ENCODE measurements at places on chromosomes 4 and X. TPM values are rescaled to one million over a fixed set of nuclear protein-coding genes. Genes with fewer than 3 reads are reported as not detected.

ANXA10 gene
- total RNA-seq, result not detected

AFP gene
- not detected for total RNA-seq

GYG2 gene
- total RNA-seq, result 3.7 TPM

TIMP1 gene
- total RNA-seq, result 96.9 TPM

NLGN3 gene
- 0.94 TPM for total RNA-seq

PAGE4 gene
- not detected for total RNA-seq

GALNTL6 gene
- 0.27 TPM for total RNA-seq

UVSSA gene
- total RNA-seq, result 39.9 TPM

SPARCL1 gene
- total RNA-seq, result 544 TPM

CXCL11 gene
- total RNA-seq, result not detected

HSD17B13 gene
- 1.8 TPM for total RNA-seq

PASD1 gene
- not detected for total RNA-seq

BEND4 gene
- total RNA-seq, result 0.14 TPM

KLF8 gene
- total RNA-seq, result 3.0 TPM

FGF5 gene
- total RNA-seq, result not detected

CCSER1 gene
- 32.4 TPM for total RNA-seq

IL13RA2 gene
- not detected for total RNA-seq

NDUFC1 gene
- total RNA-seq, result 68.0 TPM

MAGEA8 gene
- not detected for total RNA-seq

ANAPC10 gene
- 13.5 TPM for total RNA-seq

PABPC1L2B gene
- 0.25 TPM for total RNA-seq

MAGEA4 gene
- not detected for total RNA-seq

PLP1 gene
- total RNA-seq, result 4.9 TPM

HMGN5 gene
- 4.1 TPM for total RNA-seq

CYSLTR1 gene
- total RNA-seq, result 1.2 TPM

PUDP gene
- 32.3 TPM for total RNA-seq

TECRL gene
- total RNA-seq, result not detected

FGA gene
- total RNA-seq, result not detected

ARMCX2 gene
- 4.4 TPM for total RNA-seq

TMEM175 gene
- total RNA-seq, result 39.0 TPM

YIPF7 gene
- not detected for total RNA-seq

NKX3-2 gene
- total RNA-seq, result 0.61 TPM

UPF3B gene
- total RNA-seq, result 8.8 TPM

CT83 gene
- not detected for total RNA-seq

Data from mucosa of descending colon (tissue), 3 donors.